NCI-H226 (cell line): ENCODE measurements at places on chromosomes 12 and 14.
A peak's percentile ranks its signal among the peaks of the same experiment; 100 is the strongest.

GRCh38 chr12:118034429-118035189 lies 18.1 kb downstream of the RFC5 start:
- peak; percentile 37 for DNase-seq

- DNase-seq, result peak; percentile 34
Observed at GRCh38 chr14:21024585-21025370, at the start of gene NDRG2. Gene NDRG2, minus strand, starts transcription at chr14:21025061. Its CDS starts 1,746 bp downstream, at chr14:21023315.

DNA sequence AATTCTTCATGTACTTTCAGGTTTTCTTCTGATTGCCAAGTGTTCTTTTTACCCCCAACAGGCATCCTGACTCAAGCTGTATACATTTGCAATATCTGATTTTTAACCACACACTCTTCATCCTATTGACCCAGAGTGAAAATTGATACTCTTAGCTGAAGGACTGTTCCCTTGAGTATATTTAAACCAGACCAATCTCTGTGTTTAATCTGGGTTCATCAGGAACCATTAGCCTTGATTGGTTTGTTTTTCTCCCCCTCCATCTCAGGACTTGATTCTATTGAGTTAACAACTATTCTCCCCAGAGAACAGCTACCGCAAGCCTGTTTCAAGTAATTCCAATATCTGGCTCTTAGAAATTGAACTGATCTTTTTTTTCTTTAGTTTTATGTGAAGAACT lies 222.3 kb upstream of the NOVA1 start:
- DNase-seq, result no peak

GRCh38 chr12:1250641-1251040 lies 259.6 kb downstream of the ERC1 start:
- DNase-seq, result no peak

- no peak for DNase-seq
Observed at GRCh38 chr12:123143736-123144461, 7.0 kb downstream of the PITPNM2 start.

GRCh38 chr12:20473133-20473532 lies 104.8 kb downstream of the PDE3A start:
- no peak for DNase-seq

DNA sequence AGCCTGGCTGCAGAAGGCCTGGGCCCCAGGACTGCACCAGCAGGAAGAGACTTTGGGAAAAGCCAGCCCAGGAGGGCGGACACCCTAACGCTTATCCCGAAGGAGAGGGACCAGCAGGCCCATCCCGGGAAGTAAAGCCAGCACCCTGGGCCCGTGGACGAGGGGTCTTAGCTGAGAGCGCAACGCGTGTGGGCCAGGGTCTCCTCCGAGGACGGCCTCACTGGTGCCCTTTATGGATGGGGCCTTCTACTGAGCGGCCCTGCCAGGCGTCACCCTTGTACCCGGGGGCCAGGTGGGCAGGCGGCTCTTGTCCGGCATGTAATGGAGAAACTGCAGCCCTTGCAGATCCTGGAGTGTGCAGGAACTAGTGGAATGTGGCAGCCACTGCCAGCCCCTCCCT lies 14.1 kb downstream of the TEDC1 start:
- DNase-seq, result no peak

DNA sequence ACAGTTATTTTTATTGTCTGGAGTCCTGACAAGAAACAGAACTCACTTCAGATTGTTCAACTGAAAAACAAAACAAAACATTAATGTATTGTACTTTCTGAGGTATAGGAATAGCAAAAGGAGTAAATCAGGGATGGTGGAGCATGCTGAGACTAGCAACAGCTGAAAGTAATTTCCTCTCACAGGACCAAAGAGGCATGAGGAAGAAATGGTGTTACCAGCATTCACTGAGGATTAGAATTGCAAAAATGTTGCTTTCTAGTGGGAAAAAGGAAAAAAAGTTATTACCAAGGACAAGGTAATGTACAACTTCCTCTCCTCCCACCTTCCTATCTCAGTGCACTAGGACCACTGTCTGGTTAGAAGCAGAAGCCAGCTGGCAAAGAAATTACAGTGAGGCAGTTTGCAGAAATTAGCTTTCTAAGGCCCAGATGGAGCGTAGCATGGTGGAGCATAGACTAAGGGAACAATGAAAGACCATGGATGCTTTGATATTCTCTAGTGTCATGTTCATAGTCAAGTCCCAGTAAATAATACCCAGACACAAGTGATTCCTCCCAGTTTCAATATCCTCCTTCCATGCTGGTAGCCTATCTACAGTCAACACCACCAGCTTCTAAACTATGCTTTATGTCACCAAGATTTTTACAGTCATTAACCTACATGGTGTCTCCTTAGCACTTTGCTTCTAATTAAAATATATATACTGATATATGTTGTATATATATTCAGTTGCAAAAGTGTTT lies 133.7 kb upstream of the DCN start:
- DNase-seq, result no peak

GRCh38 chr12:26277506-26278246 lies 82.3 kb downstream of the SSPN start:
- DNase-seq, result no peak

- DNase-seq, result no peak
Observed at GRCh38 chr14:91311284-91311662, 66.8 kb upstream of the GPR68 start.

GRCh38 chr12:3225154-3225795 lies 148.1 kb downstream of the TSPAN9 start:
- no peak for DNase-seq

- DNase-seq, result no peak
Observed at GRCh38 chr14:68131907-68132306, 312.3 kb downstream of the RAD51B start.

DNA sequence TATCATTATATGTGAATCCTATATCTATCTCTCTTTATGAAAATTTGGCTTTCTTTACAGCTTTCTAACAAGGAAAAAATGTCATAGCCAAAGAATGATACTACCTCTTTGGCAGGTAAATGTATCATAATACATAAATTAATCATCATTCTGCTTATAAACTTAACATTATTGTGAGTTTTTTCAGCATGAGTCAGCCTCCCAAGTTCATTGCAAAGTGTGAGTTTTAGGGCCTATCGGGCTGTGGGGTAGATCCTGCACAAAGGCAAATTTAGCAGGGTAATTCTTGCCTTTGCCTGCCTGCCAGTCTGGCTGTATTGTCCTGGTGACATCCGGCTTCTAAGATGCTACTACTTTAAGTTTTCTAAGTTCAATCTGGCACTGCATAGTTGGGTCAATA lies 412.6 kb downstream of the MDGA2 start:
- peak; percentile 63 for DNase-seq

GRCh38 chr14:38662781-38663180 lies 406.9 kb upstream of the CLEC14A start:
- no peak for DNase-seq

GRCh38 chr12:90112666-90113065 lies 404.0 kb upstream of the ATP2B1 start:
- DNase-seq, result no peak

- DNase-seq, result no peak
Observed at GRCh38 chr14:56324454-56324853, 206.2 kb downstream of the PELI2 start.

GRCh38 chr14:99703381-99703780 lies 19.3 kb downstream of the CYP46A1 start:
- DNase-seq, result no peak

DNA sequence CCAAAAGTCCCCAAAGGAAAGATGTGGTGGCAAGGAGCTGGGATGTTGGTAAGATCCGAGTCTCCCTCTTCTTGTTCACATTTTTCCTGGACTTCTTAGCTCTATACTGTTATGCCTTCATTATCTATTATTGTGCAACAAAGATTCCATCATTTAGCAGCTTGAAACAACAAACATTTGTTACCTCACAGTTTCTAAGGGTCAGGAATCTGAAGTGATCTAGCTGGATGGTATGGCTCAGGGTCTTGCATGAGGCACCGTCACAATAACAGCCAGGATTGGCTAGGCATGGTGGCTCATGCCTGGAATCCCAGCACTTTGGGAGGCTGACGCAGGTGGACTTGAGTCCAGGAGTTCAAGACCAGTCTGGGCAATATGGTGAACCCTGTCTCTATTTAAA lies 51.1 kb upstream of the KRAS start:
- DNase-seq, result peak; percentile 4

GRCh38 chr14:96363751-96364336 lies 518 bp downstream of the GSKIP start:
- peak; percentile 53 for DNase-seq

GRCh38 chr12:21608196-21608595 lies 3.5 kb upstream of the GYS2 start:
- no peak for DNase-seq
